ENCODE measurements at places on chromosomes 5 and 9.

- no peak for DNase-seq
Observed at GRCh38 chr9:86766511-86766910, 180.8 kb downstream of the GAS1 start.

DNA sequence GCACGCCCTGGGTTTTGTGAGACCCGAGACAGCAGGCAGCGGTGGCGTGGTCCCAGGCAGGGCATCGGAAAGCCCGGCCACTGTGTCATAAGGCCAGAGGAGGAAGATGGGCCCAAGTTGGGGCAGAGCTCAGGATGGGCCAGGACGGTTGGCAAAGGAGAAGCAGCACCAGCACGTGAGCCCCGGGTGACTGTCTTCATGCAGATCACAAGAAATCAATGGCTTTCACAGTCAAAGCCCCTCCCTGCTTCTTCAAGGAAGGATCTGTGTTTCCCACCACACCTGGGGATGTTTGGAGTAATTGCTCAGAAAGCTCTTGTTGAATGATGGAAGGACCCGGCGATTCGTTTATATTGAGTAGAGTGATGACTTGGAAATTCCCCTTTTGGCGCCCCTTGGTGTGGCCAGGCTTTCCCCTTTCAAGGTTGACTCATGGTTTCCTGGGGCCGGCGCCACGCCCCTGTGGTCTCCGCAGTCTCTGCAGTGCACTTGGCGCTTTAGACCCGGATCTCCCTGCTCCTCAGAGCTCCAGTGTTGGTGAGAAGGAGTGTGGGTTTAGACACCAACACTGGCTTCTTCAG, 52.1 kb downstream of the IL31RA start:
- peak; percentile 81 for DNase-seq

DNA sequence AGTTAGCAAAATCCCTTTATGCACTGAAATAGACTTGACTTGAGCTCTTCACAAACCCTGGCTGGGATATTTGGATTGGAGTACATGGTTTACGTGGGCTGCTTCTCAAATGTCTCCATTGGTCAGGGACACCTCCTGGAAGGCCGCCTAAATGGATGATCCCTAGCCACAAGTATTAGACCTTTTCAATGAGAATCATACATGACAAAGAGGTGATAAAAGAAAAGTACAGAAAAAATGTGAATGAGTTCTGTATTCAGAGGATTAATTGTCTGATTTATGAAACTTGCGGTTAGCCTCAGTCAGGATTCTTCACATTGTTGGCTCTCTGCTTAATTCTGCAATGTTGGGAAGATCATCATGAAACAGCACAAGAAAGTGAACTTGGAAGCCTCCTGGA, 752.8 kb upstream of the ADAMTS16 start:
- no peak for DNase-seq

- peak; percentile 22 for DNase-seq
Observed at GRCh38 chr5:50445296-50445949, 4.3 kb upstream of the EMB start.

DNA sequence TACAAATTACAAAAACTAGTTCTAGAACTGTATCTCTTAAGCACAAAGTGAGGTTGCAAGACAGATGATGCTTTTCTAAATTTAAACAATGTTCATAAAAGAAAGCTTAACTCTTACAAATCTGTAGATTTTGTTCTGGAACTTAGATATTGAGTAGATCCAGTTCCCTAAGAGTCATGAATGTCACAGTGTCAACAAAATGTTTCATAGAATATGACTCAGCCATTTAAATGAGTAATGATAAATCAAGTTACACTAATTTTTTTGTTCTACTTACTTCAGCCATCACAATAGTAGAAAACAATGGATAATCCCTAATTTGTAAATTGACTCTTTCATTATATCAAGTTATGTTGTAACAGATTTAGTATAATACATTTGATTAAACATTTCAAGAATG, 239.7 kb downstream of the MEF2C start:
- no peak for DNase-seq

- DNase-seq = no peak
Observed at GRCh38 chr5:172482156-172483020, 28.1 kb upstream of the SH3PXD2B start.

DNA sequence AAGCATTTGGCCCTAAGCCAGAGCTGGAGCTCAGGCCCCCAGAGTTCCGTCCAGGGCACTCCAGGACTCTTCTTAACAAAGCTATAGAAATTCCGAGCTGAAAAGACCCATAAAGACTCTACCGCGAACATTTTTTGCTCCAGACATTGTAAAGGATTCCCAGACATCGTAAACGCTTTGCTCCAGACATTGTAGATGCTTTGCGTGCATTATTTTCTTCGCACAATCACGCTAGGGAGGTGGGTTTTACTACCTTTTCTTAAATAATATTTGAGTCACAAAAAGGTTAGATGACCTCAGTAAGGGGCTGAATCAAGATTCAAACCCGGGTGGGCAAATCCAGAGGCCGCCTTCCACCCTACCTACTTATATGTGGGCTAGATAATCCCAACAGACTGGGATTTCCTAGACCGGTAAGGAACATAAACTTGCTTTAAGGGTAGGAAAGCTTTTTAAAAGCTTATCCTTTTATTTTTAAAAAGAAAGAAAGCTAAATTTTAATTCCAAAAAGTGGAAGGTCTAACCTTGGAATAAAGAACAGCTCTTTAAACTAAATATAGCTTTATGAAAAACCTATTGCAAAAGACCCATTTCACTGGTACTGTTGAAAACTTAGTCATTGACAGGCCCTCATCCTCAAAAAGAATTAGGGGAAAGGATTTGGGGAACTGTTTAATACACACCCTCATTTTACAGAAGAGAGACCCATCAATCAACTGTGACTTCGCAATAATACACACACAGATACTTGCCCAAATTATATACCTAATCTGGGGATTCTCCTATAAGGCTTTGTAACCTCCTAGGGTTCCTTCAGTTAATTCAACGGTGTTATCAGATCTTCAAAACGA, 822 bp upstream of the TNIP1 start:
- no peak for DNase-seq

GRCh38 chr5:35575578-35575977, 42.1 kb upstream of the SPEF2 start:
- no peak for DNase-seq
